ENCODE measurements at places on chromosomes 1 and 21.
A peak's percentile ranks its signal among the peaks of the same experiment; 100 is the strongest.

- DNase-seq: no peak
Measured at GRCh38 chr21:43903451-43904091, 38.5 kb downstream of the AGPAT3 start.

GRCh38 chr1:78322928-78323680 is 167.7 kb upstream of the PTGFR start:
- no peak for DNase-seq

GRCh38 chr1:158801396-158801795 is 20.4 kb upstream of the OR6N2 start:
- DNase-seq: no peak

GRCh38 chr1:240178366-240178765 is 86.7 kb downstream of the FMN2 start:
- DNase-seq: no peak

DNA sequence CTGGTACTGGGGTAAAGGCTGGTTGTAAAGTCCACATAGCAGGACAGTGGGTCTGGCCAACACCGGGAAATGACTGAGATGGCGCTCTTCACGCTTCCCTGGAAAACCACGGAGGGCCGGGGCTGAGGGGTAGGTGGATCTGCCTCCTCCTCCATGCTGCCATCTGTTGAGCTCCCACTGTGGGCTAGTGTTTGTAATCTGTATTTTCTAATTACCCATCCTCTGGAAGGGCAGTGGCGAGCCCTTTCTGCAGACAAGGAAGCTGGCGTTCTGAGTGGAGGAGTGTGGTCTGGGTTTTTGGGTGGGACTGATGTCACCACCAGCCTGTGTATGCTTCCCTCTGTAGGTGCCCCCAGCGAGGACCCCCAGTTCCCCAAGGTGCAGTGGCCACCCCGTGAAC is 34.1 kb upstream of the LHX4 start:
- DNase-seq: no peak

DNA sequence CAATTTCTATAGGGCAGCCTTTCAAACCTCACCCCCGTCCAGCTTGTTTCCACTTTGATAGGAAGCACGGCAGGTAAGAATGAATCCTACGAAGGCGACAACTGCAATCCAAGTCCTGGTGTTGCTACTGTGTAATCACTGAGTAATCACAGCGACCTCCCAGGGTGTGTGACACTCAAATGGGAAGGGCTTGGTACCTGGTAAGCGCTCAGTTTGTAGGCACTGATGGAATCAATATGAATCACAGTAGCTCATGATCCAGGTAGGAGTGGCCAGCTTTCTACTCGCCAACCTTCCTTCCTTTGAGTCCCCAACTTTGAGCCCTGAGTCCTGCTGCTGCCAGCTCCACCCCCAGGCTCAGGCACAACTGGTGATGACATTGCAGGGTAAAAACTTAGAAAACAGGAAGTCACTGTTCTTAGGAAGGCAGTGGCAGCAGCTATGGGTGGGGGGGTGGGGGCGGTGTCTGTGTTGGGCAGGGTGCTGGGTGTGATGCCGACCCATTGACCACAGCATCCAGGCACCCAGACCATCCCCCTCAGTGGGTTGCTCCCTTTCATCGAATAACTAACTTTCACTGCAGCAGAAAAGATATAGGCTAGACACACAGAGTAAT is 70.7 kb downstream of the CD247 start:
- peak; percentile 52 for DNase-seq
